ENCODE measurements at places on chromosomes 5 and 9. TPM values are rescaled to one million over a fixed set of nuclear protein-coding genes. Genes with fewer than 3 reads are reported as not detected.

The SMIM32 gene
- not detected for polyA plus RNA-seq

The SLC31A1 gene
- 5.3 TPM for polyA plus RNA-seq

The PLPPR1 gene
- polyA plus RNA-seq, result 0.07 TPM

The CYSRT1 gene
- 0.12 TPM for polyA plus RNA-seq

The GKAP1 gene
- 13.7 TPM for polyA plus RNA-seq

- DNase-seq, result no peak
Observed at GRCh38 chr9:122122468-122122867, 29.4 kb upstream of the TTLL11 start.

GRCh38 chr5:40333459-40334241 lies 346.1 kb upstream of the PTGER4 start:
- no peak for DNase-seq

DNA sequence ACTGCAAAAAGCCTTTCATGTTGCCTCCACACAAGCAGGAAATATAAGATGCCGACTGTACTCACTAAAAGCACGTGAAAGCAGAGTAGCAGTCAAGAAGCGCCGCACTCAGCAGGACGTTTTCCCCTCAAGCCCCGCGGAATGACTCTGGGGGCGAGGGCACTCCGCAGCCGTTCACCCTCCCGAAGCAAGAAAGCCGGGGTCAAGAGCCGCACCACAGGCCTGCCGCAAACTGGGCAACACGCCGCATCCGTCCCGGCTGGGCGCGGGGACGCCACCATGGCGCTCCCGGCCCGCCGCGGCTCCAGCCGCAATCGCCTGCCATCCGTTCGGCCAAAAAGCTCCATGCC lies 364 bp downstream of the RPS6 start:
- no peak for DNase-seq

- DNase-seq, result no peak
Observed at GRCh38 chr5:114223866-114224265, 138.0 kb upstream of the KCNN2 start.

DNA sequence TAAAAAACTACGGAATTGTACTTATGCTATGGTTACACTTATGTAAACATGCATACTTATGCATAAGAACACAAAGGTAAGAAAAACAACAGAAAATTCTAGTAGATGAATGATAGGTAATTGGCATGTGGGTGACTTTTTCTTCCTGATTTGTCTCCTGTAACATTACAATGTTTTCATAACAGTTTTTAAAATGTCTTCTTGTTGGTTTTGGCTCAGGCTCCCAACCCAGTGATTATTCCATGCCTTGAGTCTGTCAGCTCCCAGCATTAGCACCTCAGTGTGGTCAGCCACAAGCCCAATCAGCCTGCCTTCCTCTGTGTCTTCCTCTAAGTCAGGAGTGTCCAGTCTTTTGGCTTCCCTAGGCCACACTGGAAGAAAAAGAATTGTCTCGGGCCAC lies 7.9 kb upstream of the FOXE1 start:
- no peak for DNase-seq

- DNase-seq, result no peak
Observed at GRCh38 chr9:122936464-122936863, 4.4 kb upstream of the RABGAP1 start.

- no peak for DNase-seq
Observed at GRCh38 chr5:151151263-151151660, 6.3 kb downstream of the ANXA6 start.

DNA sequence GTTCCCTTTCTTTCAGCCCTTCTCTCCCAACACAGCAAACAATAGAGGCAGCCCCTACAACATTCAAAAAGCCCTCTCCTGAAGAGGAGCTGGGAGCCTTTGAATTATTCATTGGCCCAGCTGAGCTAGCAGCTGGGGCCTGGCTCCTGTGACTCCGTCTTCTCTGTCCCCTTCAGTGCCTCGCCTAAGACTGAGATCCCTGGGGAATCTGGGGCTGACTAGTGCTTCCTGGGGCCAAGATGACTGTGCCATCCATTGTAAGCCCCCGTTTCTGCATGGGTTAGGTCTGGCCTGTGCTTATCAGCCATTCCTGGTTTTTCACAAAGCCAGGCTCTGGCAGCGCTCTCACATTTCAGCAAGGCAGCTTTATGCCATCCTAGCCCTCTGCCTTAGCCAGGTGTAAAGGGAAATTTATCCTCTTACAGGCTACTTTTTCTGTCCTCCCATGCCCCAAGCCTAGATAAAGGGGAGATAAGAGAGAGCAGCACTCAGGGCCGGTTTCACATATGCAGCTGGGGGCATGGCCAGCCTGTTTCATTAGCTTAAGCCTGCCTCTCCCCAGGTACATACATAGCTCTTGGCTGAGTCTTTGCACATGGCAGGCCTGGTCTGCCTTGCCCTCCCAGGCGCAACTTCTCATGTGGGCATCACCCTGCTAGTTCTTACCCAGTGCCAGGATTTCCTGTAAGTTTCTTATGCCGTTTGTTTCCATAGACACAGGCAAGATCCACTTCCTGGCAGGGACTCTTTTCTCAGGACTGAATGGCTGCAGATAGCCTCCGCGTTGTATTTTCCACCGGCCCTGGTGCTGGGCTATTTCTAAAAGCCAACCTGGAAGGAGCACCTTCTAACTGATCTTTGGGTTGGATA lies 15.8 kb downstream of the PTPA start:
- no peak for DNase-seq

DNA sequence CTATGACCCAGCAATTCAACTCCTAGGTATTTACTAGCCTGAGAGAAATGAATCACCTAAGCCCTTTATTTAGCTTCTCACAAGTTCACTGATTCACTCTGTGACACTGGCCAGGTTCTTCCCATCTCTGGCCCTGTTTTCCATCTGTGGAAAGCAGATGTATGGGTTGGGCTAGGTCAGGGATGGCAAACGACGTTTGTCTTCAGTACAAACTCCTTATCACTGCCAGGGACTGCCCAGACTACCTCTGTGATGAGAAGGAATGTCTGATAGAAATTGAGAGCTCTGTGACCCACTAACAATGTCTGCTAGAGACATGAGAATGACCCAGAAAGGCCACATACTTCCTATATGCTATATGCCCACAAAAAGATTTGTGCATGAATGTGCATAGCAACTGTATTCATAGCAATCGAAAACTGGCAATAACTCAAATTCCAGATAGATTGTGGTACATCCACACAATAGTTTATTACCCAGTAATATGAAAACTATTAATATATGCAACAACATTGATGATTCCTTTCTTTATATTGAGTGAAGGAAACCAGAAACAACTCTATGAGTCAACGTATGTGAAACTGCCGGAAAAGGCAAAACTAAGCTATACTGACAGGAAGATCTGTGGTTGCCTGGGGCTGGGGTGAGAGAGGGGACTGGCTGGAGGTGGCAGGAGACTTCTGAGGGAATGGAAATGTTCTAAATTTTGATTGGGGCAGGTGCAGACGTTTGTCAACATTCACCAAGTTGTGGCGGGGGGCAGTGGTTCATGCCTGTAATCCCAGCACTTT lies 32.0 kb upstream of the ADAM19 start:
- DNase-seq, result no peak

DNA sequence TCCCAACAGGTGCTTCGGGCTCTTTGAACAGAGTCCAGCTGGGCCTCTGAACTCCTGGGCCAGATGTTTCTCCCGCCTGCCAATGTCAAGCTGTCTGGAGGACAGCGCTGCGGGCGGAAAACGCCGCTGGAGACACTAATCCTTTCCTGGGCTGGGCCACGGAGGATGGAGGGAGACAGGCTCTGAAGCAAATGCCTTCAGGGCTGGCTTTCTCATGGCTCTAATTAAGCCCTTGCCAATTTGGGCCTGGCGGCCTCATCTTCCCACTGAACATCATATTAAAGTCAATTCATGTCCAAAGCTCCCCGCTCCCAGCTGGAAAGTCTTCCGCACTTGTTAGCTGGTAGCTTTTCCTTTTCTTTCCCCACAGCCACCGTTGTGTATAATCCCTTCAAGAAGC lies 72.7 kb downstream of the NTNG2 start:
- DNase-seq, result no peak

DNA sequence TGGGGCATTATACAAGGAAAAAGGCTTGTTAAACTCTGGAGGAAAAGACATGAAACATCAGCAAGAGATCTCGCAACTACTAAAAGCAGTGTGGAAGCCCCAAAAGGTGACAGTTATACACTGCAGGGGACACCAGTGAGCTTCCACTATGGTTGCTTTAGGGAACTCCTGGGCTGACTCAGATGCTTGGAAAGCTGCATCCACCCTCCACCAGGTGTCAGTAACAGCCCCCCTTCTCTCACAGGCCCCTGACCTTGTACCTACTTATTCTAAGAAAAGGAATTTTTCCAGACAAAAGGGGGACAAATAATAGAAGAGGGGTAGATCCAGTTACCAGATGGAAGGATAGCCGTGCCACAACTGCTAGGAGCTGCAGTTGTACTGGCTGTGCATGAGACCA lies 154.4 kb upstream of the COX7C start:
- DNase-seq, result no peak

All from ovary (tissue), 10 donors.